OCI-LY7 (cell line): ENCODE measurements at places on chromosomes 11 and 22.

DNA sequence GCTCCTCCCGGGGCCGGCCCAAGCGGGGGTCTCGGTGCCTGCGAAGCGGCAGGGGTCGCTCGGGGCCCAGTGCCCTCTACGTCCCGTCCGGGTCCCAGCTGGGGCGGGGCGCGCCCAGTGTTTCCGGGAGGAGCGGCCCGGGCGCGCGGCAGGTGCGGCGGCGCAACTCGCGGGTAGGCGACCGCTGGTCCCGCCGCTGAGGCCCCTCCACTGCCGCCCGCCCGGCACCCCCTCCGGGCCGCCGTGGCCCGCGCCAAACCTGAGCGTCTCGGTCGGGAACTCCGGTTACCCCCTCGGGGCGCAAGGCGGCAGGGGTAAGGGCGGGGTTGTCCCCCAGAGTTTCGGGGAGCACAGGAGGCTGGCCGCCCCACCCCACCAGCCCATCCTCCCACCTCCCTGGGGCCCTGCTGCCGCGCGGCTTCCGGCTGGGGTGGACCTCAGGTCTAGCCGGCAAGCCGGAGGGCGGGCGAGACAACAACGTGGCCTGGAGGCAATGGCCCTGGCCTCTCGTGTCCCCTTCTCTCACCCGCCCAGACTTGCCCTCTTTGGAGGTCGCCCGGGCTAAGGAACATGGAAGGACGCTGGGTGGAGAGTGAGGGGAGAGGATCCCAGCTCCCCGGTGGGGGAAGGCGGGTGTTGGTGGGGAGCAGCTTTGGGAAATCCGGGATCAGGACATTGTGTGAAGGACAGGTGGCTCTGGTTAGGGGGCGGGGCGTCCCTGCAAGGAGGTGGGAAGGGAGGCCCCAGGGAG lies 398 bp upstream of the CRACR2B start:
- peak; percentile 43 for DNase-seq

GRCh38 chr11:133619973-133620372 lies 87.7 kb upstream of the OPCML start:
- peak; percentile 16 for DNase-seq

GRCh38 chr22:21807544-21808529 lies 59.6 kb downstream of the MAPK1 start:
- DNase-seq, result no peak

- DNase-seq, result no peak
These were observed 28.4 kb downstream of the SHANK3 start for GRCh38 chr22:50701076-50701419.

DNA sequence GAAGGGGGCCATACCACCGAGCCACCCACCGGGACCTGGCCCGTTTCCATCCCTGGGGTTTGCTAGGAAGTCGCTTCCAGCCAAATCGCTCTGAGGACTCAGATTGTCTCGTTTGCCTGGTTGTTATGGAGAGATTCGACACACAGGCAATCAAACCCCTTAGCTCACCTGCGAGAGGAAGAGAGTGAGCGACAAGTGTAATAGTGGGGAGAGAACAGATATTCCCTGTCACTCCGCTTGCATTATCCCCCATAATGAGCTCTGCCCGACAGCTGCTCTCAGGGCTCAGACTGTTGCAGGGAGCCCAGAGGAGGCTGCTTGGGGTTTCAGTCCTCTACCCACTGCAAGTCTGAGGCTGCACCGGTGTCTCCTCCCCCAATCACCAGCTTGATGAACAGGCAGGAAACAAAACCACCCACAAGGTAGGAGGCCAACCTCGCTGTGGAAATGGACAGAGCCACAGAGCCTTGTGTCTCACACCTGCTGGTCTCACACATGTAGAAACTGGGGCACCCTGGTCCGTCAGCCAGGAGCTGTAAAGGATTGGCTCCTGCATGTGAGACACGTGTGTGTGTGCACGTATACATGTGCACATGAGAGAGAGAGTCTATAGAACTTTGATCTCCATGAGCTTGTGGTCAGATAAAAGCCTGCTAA lies 351.1 kb downstream of the BUD13 start:
- no peak for DNase-seq

GRCh38 chr11:34185926-34186841 lies 80.8 kb downstream of the NAT10 start:
- DNase-seq, result no peak

DNA sequence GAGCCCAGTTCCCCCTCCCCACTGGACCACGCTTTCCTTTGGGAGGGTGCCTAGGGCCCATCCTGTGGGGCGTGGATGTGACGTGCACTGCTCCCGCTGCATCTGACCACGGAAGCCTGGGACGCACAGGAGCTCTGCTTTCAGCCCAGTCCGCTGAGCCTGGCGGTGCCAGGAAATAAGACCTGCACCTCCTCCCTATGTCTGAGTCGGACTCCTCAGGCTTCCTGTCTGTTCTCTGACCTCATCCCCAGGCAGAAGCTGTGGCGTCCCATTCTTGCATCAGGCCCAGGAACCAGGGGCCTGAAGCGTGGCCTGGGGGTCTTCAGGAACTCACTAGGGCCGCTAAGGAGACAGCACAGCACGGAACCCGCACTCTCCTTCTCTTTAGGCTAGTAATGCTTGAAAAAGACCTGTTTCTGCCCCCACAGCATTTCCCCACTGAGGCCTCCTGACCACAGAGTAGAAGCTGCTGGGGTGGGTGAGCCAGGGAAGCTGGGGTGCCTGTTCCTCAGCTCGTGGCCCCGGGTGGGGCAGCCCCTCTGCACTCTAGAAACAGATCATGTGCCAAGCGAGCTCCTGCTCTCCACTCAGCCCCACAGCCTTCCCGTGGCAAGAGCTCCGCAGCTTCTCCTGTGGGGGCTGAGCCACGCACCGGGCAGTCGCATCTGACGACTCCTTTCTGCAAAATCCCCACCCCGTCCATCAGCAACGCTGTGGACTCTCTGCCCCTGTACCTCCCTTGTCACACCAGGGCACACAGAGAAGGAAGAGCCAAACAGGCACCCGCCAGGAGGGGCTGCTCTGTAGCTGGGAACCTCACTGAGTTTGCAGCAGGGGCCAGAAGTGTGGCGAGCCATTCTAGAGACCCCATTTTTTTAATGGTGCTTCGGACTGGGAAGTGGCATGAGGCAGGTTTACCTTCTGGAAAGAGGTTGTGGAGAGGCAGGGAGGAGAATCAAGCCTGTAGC lies 22.6 kb downstream of the MOV10L1 start:
- no peak for DNase-seq

DNA sequence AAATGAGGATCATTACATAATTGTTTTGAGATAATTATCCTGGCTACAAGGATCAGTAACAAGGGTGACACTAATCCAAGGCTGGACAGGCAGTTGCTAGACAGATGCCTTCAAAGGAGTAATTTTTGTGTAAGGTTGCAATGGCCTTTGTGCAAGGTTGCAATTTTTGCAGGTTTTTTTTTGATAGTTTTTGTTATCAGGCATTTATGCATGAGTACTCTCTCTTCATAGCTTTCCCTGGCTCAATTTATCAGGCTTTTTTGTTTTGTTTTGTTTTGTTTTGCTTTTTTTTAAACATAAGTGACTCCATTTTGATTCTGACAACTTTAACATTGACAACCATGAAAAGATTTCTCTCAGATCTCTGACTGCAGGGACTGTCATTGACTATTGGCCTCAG lies 110.2 kb downstream of the SWAP70 start:
- DNase-seq, result no peak

DNA sequence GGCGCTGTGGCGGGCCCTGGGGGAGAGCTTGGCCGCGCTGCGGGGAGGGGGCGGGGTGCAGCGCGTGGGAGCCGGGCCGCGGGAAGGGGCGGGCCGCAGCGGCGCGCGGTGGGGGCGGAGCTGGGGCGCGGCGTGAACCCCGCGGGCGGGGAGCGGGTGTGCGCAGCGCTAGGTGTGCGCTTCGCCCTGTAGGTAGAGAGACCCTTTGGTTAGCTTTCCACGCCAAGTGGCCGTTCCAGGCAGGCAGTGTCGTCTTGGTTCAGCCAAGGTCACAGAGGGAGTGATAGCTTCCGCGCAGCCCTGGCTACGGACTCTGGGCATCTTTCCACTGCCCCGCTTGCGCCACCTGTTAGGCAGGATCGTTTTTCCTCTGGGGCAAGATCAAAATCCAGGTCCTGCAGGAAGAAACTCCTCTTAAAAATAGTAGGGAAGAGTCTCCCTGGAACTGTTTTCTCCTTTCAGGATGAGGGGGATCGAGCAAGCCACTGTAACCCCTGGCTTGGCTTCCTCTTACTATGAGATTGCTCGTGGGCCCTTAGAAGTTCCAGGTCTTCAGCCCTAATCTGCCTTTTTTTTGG lies 434 bp downstream of the BANF1 start:
- DNase-seq, result no peak

- no peak for DNase-seq
These were observed 11.0 kb downstream of the CARS1 start for GRCh38 chr11:3046190-3046589.

- DNase-seq, result no peak
These were observed 41.8 kb upstream of the ZBTB16 start for GRCh38 chr11:114017723-114018122.

- DNase-seq, result peak; percentile 12
These were observed 40.7 kb downstream of the SFI1 start for GRCh38 chr22:31537019-31537535.

- peak; percentile 78 for DNase-seq
These were observed 879.3 kb downstream of the DLG2 start for GRCh38 chr11:84747871-84748270.

DNA sequence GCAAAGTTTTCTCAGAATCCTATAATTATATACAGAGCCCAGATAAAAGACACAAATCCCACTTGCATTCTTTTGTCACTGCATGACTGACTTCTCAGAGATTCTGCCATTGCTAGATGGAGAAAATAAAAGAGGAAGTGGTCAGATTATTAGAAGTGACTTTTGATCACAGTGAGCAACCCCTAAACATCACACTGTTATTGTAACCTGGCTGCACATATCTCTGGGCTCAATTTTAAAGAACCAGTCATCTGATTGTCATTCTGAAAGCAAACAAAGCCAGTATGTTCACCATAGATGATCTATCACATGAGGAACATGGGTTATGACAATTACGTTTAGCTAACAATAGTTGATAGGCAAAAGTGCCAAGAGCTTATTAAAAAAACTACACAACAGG lies 47.8 kb downstream of the COPB1 start:
- peak; percentile 25 for DNase-seq

GRCh38 chr11:7609521-7609920 lies 63.8 kb downstream of the CYB5R2 start:
- no peak for DNase-seq

GRCh38 chr11:19686234-19686633 lies 26.4 kb upstream of the NAV2 start:
- DNase-seq, result no peak

DNA sequence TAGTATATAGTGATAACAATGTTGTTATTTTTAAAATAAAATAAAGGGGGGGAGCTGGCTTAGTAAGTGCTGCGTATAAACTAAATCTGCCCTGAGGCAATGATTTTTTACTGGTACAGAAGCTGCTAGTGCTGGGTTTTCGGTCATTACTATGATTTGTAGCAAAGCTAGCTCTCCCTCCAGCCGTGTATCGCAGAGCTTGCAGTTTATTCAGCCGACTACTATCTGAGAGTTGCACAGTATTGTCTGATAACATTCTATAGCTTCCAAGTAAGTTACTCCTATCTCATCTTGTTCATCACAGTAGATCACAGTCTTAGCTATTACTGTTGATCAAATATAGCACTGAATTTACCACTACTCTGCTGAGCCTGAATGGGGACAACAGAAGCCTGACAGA lies 805.5 kb upstream of the ARHGAP42 start:
- DNase-seq, result no peak

DNA sequence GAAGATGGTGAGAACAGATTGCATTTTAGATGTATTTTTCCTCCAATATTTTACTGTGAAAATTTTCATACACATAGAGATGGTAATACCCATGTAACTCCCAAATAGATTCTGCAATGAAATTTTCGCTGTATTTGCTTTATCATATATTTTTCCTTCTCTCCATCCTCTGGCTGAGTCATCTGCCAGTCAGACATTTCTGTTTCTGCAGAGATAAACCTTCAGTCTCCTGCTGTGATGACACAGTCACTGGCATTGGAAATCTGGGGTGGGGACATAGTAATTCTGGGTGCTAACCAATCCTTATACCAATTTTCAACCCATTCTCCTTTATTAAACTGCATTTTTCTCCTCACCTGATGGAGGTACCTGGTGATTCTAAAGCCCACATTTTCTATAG lies 33.7 kb downstream of the SVIP start:
- DNase-seq, result no peak
